ENCODE measurements at places on chromosomes 1 and 21.

DNA sequence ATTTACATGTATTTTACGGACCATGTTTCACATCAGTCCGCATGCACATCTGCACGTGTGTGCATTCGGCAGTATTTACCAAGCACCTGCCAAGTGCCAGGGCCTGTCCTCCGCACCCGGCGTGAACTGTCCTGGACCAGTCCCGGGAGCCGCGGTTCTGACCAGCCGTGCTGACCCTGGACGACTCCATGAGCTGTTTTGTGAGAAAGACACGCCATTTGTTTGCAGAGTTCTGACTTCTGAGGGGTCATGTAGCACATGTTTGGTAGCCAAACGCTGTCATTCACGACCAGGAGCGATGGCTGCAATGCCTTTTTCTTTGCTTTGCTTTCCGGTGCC, 3.3 kb upstream of the OLIG2 start:
- DNase-seq, result no peak

DNA sequence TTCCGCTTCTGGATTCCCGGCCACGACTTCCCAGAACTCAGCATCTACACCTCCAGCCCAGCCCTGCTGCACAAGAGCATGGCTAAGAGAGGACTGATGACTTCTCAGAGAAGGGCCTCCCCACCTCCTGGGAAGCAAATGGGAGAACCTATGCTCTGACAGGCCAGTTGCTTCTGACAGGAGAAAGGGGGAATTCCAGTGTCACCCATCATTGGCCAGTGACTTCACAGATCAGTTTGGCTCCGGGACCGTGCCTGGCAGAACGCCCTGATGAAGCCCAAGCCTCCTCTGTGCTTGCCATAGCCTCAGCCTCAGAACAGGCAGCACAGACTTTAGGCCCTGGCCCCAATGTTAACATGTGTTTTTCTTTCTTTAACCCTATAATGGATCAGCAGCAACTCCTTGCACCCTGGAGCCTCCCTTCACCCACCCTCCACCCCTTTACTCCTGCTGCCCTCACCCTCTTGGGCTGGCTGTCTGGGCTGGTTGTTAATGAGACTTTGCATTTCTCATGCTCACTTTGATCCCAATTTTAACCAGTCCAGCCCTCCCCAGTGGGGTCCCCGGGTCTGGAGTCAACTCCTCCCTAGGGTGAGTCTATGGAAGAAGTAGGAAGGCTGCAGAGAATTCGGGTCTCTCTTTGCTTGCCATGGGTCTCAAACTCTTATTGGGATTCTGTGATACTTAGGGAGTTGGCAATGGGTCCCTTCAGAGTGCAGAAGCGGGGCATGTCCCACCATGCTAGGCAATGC, 42.7 kb upstream of the SLC30A1 start:
- no peak for DNase-seq

DNA sequence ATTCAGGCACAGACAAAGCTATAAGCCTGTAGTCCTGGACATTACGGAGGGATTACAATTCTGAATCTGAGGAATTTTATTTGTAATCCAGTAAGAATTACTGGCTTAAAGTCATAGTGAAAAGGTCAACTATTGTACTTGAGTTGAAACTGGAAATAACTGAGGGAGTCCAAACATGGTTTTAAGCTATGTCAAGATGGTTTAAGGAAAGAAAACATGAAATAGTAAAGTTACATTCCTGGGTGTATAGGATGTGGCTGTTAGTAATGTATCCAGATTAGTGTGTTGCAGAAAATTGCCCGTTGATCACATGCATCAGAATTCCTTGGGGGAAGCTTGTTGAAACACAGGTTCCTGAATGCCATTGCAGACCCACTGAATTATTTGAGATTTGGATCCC, 124.8 kb upstream of the GORAB start:
- DNase-seq, result no peak

GRCh38 chr1:87024936-87025540, 110.6 kb downstream of the HS2ST1 start:
- no peak for DNase-seq

DNA sequence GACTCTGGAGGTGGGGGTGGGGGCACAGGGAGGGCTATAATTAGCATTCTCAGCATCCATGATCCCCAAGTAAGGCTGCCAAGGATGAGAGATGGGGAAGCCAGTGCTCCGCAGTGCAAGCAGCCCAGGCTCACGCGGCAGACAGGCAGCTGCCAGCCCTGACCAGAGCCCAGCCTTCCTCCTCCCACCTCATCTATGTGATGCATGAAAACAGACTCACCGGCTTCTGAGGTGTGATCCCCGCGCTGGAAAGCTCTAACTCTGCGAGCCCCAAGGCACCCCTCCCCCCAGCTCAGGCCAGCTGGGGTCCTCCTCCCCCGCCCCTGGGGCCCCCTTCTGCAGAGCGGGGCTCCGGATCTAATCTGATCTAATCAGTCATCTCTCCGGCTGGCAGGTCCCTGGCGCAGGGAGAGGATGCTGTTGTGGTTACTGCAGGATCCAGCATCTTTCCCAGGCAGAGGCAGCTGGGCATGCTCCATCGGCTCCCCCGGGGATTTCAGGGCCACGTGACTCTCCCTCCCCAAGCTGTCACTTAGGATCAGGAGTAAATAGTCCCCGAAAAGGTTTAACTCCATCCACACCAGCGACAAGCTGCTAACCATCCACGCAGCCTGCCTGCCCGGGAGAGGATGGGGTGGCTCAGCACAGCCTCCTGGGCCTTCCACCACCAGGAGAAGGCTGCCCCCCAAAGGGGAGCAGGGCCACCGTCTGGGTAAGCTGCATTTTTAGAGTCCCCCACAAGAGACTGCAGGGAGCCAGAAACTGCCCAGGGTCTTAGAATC, at the start of gene PLEKHA6:
Gene PLEKHA6 (minus strand): TSS at position 456 of the 782 bp plus-strand sequence. CDS start 86,202 bp downstream, outside the sequence.
- no peak for DNase-seq

- peak; percentile 58 for DNase-seq
Measured at GRCh38 chr1:246930830-246931548, 759 bp downstream of the AHCTF1 start.

- no peak for DNase-seq
Measured at GRCh38 chr1:183467687-183468086, 4.6 kb upstream of the SMG7 start.

- no peak for DNase-seq
Measured at GRCh38 chr1:236132420-236133046, 9.8 kb upstream of the GPR137B start.

GRCh38 chr21:26655460-26655859, 82.4 kb upstream of the CYYR1 start:
- DNase-seq, result no peak

DNA sequence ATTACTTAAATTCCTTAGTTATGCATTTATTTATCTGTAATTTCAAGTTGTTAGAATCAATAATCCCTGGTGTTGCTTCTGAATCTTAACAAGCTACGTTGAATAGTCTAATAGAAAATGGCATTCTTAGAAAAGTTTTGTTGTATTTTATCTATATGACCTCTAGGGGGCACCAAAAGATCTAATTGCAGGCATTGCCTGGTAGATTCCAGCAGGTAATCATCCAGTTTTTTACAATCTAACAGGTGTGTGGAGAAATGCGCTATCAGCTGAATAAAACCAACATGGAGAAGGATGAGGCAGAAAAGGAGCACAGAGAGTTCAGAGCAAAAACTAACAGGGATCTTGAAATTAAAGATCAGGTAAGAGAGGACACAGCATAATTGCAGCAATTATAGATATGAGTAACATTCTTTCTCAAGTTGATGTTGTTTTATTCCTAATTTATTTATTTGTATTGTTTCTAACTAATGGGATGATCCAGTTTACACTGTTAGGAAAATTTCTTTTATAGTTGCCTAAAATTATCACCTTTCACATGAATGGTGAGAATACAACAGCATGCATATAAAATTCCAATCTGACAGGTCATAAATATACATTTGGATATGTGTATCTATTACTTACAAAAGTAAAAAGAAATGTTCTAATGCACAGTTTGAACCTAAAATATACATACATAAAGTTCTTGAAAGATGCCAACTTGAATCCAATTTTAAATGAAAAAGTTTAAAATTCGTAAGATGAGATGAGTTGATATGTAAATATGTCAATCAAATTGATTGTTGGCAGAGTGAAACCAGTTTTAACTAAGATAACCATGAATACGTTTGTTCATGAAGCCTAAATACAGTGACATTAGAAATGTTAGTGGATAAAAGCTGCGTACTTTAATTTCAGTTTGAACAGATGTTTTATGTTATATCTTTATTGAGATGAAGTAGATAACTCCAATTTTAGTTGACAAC, 88.4 kb downstream of the SDCCAG8 start:
- no peak for DNase-seq

- DNase-seq, result no peak
Measured at GRCh38 chr1:53450225-53450624, 9.0 kb upstream of the DMRTB1 start.

DNA sequence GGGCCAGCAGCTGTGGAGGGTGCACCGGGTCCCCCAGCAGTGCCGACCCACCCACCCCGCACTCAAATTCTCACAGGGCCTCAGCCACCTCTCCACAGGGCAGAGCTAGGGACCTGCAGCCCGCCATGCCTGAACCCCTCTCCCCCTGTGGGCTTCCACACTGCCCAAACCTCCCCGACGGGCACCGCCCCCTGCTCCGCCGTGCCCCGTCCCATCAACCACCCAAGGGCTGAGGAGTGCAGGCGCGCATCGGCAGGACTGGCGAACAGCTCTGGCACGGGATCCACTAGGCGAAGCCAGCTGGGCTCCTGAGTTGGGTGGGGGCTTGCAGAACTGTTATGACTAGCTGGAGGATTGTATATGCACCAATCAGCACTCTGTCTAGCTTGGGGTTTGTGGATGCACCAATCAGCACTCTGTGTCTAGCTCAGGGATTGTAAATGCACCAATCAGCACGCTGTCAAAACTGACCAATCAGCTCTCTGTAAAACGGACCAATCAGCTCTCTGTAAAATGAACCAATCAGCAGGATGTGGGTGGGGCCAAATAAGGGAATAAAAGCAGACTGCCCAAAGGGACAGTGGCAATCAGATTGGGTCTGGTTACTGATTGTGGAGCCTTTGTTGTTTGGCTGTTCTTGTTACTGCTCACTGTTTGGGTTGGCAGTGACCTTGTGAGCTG, 12.4 kb upstream of the RCAN3 start:
- DNase-seq, result no peak

DNA sequence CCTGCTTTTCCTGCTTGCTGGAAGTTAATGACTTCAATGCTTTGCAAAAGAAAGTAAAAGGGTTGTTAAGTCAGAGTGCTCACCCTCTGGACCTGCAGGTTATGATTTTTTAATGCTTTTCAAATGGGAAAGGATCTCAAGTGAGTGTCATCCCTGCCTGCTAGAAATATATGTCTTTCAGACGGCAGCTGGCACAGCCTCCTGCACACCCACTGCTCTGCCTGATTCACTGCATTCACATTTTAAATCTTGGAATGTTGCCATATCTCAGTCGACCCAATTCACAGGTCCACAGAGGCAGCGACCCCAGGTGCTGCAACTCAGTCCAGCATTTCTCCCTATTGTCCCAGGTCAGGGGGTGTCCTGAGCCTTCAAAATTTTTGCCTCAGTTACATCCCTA, 10.7 kb downstream of the DUSP23 start:
- no peak for DNase-seq

DNA sequence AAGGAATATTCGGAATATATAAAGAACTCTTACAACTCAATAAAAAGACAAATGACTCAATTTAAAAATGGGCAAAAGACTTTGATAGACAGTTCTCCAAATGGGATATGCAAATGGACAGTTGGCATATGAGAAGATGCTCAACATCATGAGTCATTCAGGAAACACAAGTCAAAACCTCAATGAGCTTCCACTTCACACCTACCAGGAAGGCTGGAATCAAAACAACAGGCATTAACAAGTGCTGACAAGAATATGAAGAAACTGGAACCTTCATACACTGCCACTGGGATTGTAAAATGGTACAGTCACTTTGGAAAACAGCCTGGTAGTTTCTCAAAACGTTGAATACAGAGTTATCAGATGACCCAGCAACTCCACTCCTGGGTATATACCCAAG, 17.2 kb downstream of the PGBD5 start:
- no peak for DNase-seq

GRCh38 chr1:115729756-115730155, 38.8 kb downstream of the CASQ2 start:
- no peak for DNase-seq

DNA sequence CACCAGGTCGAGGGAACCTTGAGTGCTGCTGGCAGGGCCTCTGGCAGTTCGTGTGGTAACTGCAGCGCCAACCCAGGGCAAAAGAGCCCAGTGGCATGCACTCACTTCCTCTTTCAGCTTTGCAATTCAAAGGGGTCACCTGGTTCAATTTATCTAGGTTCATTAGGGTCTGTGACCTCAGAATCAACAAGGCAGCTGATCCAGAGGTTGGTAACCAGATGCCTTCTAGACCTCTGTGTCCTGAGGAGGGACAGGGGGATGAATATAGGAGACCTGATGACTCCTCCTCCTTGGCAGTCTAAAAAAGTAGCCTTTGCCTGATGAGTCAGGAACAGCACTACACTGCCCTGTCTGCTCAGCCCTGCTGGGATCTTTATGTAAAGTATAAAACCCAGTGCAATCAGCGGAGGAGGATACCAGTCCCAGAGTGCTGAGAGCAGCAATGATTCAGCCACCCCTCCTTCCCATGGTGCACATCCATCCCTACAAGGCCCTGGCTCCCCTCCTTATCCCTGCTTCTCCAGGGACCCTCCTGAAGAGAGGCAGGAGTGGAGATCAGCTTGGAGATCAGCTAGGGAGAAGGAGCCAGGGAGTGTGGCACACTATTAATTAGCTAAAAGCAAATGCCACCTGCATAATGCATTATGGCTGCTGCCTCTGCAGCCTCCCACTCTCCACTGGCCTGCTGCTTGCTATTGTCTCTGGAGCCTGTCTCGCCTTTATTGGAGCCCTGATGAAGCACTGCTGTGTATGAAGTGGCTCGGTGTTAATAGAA, 11.2 kb upstream of the FMOD start:
- DNase-seq, result no peak
